ENCODE measurements at places on chromosomes 3 and 15.

DNA sequence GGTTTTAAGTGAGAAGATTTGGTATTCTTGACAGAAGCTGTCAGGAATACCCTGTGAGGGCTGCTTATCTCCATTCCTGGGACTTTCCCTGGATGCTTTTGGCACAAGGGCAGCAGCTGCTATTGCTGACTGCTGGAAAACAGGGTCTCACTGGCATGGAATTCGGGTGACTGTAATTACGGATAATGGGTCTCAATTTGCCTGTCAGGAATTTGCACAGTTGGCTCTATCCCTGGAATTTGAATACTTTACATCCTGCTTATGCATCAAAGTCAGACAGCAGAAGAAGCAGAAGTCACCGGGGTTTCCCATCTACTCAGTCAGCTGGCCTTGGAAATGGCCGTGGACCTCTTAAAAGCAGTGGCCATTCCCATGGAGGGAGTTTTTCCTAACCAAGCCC, 25.9 kb upstream of the AKAP13 start:
- DNase-seq: no peak

DNA sequence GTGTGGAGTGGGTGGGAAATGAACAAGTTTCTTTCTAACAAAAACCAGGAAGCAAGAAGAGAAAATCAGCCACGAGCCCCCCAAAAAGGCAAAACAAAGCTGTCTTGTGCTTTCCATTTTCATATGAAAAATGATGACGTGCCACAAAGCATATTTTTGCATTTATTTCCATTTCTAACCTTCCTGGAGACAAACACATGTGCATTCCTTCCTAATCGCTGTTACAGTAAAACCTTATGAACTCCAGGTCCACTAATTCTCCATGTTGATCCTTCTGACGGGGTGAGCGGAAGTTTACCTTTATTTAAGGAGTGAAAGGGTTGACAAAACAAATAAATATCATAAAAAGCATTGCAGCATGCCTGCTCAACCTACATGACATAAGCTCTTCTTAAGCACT, 211.5 kb downstream of the RORA start:
- no peak for DNase-seq

- DNase-seq: no peak
Observed at GRCh38 chr3:45178183-45179023, 32.2 kb upstream of the CDCP1 start.

GRCh38 chr3:155863072-155863784, 7.2 kb upstream of the GMPS start:
- DNase-seq: no peak

- no peak for DNase-seq
Observed at GRCh38 chr15:52844823-52845222, 54.7 kb upstream of the ONECUT1 start.

- no peak for DNase-seq
Observed at GRCh38 chr15:65659502-65660052, 37.8 kb downstream of the SLC24A1 start.

DNA sequence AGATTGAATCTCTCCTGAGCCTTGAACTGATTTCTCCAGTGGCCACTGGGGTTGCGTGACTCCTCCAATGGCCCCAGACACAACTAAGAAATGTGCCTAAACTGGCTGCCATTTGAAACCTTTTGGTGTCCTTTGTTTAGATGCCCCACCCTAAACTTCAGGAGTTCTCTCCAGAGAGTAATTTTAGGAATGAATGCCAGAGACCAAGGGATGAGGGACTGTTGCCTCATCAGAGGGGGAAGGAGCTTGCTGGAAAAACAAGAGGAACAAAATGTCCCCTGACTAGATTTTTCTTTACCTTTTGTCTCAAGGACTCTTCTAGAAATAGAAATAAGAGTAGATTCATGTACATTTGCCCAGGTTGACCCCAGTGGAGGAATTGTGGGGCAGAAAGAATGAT, 8.1 kb upstream of the ADPRH start:
- no peak for DNase-seq

DNA sequence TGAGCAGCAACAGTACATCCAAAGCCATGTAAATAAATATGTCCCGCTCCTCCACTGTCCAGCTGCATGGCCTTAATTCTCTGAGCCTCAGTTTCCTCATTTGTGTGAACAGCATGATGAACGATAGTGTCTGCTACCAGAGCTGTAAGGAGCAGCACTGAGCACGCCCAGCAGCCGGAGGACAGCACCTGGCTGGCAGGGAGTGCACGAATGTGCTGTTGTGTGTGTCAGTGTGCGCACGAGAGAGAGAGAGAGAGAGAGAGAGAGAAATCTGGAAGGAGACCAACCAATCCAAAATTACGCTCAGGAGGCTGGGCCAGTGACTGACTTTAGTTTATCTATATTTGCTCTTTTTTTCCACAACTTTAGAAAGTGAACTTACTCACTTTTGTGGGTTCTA, 26.6 kb upstream of the PLXNA1 start:
- DNase-seq: no peak
